ENCODE measurements at places on chromosomes 4 and X.

GRCh38 chr4:36067116-36067515 lies 177.2 kb downstream of the ARAP2 start:
- DNase-seq: no peak

DNA sequence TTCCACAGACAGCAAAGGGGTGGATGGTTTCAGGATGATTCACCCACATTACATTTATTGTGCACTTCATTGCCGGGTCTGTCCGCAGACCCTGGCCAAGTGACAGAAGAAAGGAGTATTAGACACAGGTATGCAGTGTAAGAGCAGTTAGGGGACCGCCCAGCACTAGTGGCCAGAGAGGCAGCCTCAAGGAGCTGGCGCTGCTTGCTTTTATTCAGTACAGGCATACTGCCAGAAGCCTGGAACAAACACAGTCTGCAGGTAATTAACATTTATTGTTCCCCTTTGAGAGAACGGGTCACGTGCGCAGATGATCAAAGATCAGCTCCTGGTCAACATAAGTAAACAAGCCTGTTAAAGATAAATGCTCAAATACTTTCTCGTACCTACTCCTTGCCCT lies 1639.0 kb upstream of the IGFBP7 start:
- no peak for DNase-seq

DNA sequence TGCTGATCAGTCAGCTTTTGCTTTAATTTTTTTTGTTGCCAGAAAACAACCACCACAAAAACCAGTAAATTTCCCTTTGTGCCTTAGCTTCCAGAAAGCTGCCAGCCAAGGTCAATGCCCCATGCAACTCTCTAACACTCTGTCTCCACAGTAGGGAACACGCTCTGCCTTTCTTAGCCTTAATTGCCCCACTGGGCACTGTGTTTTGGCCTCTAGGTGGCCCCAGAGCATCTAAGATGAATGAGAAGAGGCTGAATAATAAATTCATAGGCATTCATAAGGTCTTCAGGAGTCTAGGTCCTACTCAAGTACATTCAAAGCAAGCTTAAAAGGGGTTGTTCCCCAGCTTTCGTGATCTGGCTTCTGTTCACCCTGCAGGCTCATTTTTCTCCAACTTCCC lies 57.7 kb upstream of the PASD1 start:
- no peak for DNase-seq

GRCh38 chr4:53543561-53543960 lies 47.7 kb downstream of the LNX1 start:
- DNase-seq: no peak

GRCh38 chrX:141158084-141158483 lies 18.8 kb downstream of the LDOC1 start:
- no peak for DNase-seq

- no peak for DNase-seq
Measured at GRCh38 chrX:86133761-86134160, 14.5 kb upstream of the DACH2 start.

DNA sequence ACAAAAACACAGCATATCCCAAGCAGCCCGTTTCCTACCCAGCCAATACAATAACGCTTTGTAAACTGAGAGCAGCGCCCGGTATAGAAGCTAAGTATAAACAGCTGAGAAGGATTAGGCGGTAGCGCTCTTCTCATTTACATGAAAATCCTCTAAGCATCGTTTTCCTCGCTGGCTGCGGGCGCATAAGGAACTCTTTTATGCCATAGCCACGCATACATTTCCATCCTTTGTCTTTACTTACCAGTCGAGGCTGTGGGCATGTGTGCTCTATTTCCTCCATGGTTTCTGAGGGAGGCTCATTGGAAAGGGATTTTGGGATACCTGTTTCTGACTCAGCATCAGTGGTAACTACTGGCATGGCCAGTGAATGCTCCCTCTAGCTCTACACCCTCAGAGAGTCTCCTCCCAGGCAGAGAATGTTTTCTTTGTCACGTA lies 383 bp downstream of the PCYT1B start:
- DNase-seq: no peak

GRCh38 chr4:47221721-47222120 lies 190.4 kb downstream of the GABRB1 start:
- DNase-seq: no peak

- no peak for DNase-seq
Measured at GRCh38 chrX:25005382-25006185, 10.2 kb downstream of the ARX start.

GRCh38 chr4:101280866-101281600 lies 66.3 kb downstream of the PPP3CA start:
- DNase-seq: no peak

DNA sequence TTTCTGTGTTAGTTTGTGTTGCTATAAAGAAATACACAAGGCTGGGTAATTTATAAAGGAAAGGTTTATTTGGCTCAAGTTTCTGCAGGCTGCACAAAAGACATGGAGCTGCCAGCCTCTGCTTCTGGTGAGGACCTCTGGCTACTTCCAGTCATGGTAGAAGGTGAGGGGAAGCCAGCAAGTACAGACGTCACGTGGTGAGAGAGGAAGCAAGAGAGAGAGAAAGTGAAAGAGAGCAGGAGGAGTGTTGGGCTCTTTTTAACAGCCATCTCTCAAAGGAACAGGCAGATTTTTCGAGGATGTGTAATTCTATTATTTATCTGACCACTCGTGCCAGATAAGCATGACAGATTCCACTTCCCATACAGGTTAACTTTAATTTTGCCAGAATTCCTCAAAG lies 1199.1 kb downstream of the ADGRL3 start:
- DNase-seq: no peak
